ENCODE measurements at places on chromosomes 13 and 19.

GRCh38 chr13:58081301-58081820, 449.8 kb downstream of the PCDH17 start:
- no peak for DNase-seq

GRCh38 chr13:60167121-60167520, 3.4 kb upstream of the DIAPH3 start:
- no peak for DNase-seq

DNA sequence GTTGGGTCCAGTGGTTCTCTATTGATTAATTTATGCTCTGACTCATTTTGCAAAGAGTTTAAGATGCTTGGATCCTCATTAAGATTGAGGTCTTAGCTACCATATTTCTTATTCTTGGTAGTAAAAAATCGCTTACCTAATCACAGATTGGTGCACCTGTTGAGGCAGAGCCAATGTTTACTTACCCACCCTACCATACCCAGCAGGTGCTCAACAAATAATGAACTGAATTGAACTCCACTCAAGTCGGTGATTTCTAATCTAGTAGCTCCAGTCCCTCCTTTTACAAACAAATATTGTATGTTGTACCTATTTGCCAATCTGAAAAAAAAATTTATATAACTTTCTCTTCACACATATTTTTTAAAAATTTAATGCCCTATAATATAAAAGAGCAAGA, 361.0 kb downstream of the FGF14 start:
- no peak for DNase-seq

DNA sequence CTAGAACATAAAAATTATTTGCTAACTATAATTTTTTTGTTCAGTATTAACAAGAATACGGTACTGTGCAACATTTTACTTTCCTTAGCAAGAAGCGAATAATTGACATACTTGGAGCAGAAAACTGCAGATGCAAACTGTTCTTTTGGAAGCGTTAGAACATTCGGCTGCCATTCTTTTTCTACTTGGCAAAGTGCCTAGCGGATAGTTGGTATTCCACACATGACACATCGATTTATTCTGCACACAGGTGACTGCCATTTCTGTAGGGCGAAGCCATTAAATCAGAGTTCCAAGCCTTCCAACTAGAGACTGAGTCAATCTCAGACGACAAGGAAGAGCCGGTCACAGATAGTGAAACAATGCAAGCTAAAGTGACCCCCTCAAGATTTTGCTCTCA, 117.4 kb downstream of the TRPC4 start:
- no peak for DNase-seq

DNA sequence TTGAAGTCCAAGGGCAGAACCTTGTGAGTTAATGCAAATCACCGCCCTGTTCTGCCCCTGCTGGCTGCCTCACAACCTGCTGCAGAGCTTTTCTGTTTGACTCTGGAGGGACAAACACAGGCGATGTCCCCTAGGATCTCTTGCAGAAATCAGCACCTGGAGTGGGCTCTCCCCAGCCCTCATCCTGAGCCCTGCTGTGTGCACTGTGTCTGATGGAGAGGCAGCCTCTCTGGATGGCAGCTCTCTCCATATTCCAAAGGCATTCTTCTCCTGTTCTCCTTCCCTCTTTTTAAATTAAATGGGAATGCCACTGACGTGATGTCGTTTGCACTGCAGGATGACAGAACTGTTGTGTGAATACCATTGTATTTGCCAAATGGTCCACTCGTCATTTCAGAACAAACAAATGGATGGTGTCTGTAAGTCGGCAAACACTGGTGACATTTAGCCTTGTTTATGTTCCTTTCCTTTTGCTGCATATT, 184.1 kb downstream of the ZNF536 start:
- no peak for DNase-seq

GRCh38 chr13:28434926-28435325, 60.0 kb downstream of the FLT1 start:
- DNase-seq = no peak

GRCh38 chr13:86858216-86858615, 813.0 kb upstream of the SLITRK5 start:
- DNase-seq = no peak

GRCh38 chr19:55603581-55604292, 1.7 kb upstream of the ZNF865 start:
- DNase-seq = no peak

GRCh38 chr19:10602330-10603083, 15.4 kb upstream of the AP1M2 start:
- peak; percentile 68 for DNase-seq

- DNase-seq = no peak
These were observed 756.1 kb downstream of the UQCRFS1 start for GRCh38 chr19:28456708-28457320.

DNA sequence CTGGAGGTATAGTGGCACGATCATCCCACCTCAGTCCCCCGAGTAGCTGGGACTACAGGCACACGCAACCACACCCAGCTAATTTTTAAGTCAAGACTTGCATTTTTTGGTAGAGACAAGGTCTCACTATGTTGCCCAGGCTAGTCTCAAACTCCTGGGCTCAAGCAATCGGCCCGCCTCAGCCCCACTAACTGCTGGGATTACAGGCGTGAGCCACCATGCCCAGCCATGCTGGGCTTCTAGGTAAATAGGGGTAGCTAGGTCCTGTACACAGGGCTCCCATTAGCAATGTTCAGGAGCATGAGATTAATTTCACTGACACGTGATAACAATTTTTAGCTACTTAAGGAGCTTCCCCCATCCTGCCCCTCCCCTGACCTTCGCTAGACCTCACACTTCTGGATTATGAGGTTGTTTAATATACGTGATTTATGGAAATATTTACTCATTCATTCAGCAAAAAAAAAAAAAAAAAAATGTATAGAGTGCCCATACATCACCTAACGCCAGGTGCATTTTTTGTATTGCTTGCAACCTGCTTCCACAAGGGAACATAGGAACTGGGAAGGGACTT, 19.2 kb downstream of the TMEM272 start:
- no peak for DNase-seq

GRCh38 chr13:97043302-97043701, 49.0 kb upstream of the OXGR1 start:
- peak; percentile 85 for DNase-seq

DNA sequence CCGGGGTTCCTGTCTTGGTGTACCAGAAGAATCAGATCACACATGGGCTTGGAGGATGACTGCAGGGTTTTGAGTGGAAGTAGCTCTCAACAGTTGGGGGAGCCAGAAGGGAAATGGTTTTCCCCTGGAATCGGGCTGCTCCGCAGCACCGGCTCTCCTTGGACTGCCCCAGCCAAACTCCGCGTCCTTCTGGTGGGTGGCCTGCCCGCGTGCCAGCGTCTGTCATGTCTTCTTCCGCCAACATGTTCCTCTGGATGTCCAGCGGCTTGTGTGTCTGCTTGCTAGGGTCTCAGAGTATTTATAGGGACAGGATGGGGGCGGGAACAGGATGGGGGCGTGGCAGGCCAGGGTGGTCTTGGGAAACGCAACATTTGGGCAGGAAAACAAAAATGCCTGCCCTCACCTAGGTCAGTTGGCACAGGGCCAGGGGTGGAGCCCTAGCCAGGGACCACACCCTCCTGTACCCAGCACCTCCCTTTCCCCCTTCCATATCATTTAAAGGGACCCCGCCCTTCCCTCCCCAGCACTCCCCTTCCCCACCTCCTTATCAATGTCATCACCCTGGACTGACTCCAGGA, 1.3 kb upstream of the ZNF30 start:
- no peak for DNase-seq

DNA sequence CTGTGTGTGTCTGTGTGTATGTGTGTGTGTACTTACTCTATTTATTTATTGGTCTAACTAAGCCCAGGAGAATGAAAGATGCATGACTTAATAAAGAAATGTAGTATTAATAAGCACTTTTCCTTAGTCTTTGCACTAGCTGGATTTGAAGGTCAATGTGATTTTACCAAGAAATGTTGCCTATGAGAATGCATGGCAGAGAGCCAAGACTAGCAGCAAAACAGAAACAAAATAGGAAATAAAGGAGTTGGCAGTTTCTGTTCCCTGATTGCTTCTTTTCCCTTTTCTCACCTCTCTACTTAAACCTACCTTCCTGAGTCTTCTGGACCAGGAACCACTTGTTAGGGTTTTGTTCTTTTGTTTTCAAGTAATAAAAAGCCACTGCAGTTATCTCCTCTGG, 286.1 kb downstream of the KCTD12 start:
- DNase-seq = peak; percentile 42

GRCh38 chr13:49437705-49438104, 6.2 kb downstream of the CAB39L start:
- no peak for DNase-seq

DNA sequence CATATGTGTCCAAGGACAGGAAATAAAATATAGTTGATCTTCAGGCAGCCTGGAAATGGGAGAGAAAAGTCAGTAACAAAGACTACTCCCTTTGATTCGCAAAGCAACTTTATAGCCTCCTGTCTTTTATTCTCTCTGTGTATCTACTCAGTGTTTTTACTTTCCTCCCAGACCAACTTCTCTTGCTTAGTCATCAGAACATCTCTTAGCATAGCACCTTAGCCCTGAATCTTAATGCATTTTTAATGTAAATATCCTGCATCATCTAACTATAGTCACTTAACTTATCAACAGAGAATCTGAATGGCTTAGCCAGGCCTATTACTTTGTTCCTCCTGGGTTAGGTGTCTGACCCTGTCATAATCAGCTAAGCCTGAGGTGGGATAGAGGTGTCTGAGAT, 238.2 kb downstream of the MAB21L1 start:
- DNase-seq = no peak

- DNase-seq = no peak
These were observed 8.5 kb upstream of the UBE2L5 start for GRCh38 chr13:30413842-30414241.

DNA sequence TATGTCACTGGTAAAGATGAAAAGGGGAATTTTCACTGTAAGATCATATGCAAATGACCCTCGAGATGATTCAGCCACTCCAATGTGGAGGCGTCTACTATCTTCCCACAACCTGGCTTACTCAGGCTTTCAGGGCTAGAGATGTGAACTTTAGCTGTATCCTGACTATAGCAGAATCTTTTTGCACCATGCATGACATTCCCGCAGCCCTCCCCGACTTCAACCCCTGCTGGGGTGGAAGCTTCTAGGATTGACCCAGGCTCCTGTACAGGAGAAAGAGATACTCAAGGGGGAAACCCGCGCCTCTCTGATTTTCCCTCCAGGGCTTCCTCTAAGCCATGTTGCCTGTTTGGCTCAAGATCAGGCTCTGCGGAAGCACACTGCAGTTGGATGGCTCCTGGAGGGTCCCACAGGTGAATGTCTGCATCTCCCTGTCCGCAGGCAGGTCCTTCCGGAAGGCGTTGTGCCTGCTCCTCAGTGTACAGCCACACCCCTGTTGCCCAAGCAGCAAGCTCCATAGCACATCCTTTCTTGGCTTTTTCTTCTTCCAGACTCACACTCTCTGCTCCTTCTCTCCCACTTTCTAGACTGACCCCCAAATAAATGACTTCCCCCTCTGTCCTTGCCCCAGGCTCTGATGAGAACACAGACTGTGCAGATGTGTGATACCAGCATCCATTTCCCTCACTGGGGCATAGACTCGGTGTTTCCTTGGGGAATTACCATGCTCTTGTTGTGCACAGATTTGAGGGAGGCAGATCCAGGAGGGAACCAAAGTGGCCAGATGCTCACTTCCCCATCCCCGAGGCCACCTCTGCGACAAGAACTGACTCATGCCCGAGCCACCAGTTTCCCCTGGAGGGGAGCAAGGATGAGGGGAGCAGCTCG, 29.1 kb upstream of the POP4 start:
- DNase-seq = peak; percentile 17

DNA sequence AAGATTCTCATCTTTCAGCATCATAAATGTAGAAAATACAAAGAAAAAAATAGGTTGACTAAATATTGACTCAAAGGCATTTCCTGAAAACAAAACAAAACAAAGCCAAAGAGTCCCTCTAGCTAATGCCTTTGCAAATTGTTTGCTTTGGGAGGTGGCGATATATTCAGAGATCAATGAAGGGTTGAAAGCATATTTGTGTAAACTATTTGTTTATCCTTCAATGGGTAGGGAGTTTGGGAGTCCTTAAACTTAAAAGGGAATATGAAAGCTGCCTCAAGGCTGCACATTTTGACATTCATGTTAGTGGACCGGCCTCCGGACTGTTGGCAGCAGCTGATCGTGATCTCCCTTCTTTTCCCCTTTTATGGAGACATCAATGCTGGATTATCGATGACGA, 257.5 kb downstream of the ITGBL1 start:
- no peak for DNase-seq

DNA sequence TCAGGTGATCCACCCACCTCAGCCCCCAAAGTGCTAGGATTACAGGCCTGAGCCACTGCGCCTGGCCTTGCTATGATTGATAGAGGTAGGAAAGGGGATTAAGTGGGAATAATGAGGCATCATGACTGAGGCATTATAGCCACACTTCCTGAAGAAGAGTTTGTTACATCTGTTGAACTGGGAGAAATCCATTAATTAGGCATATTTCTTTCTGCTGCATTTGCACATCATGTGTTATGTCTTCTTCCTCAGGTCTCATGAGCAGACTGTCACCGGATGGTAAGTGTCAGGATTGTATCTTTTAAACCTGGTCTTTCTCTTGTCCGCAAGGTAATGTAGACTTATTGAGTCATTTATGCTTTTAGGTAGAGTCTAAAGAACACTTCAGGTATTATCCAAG, 12.2 kb downstream of the EDDM13 start:
- DNase-seq = no peak

GRCh38 chr13:110506859-110507566, 54.5 kb downstream of the RAB20 start:
- peak; percentile 70 for DNase-seq

GRCh38 chr19:38561053-38561606, 56.6 kb downstream of the MAP4K1 start:
- no peak for DNase-seq

GRCh38 chr19:33152176-33152575, 20.3 kb downstream of the WDR88 start:
- peak; percentile 45 for DNase-seq

GRCh38 chr13:60334310-60334709, 62.7 kb upstream of the TDRD3 start:
- DNase-seq = no peak

DNA sequence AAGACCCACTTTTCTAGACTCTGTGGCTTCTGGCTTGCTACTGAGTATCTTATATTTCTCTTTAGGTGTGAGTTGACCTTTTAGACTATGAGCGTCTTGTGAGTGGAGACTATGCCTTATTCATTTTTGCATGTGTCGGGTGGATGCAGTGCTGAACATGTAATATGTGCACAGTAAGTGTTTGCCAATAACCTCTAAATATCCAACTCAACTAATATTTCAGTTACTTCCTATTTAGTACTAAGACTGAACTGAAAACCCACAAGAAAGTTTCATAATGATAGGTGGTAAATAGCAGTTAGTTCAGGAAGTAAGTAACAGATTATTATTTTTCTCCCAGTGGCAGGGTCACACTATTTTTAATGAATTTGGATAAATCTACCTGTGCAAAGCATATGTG, 269.3 kb downstream of the KCNRG start:
- DNase-seq = no peak

DNA sequence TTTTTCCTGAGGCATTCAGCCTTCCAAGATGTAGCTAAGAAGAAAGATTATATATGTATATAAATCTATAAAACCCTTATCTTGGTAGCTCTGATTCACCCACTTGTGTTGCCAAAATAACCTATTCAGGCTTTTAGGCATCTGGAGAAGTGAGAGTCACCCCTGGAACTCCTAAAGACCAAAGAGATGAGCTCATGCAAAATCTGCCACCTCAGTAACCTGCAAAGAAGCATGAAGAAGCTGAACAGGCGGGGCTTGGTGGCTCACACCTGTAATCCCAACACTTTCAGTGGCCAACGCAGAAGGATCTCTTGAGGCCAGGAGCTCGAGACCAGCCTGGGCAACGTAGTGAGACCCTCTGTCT, 393.7 kb downstream of the FOXO1 start:
- DNase-seq = peak; percentile 50

- no peak for DNase-seq
These were observed 1115.9 kb upstream of the PCDH9 start for GRCh38 chr13:68345963-68346531.
